GM18507 (cell line): ENCODE measurements at places on chromosomes 6 and 20.

DNA sequence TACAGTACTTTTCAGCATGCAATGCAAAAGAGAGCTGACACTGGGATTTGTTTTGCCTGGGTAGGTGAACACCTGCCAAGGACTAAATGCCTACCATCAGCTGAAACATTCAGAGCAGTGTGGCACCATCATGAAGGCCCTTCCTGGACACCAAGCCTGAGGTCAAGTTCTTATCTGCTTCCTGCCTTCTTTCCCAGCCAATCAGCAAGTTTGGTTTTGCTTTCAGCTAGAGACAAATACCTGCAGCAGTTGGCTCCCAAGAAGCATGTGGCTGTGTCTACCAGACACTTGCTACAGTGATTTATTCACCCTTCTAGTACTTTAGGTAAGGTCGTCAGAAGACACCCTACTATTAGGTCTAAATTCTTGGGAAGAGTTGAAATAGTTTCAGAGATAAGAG lies 112.8 kb downstream of the TBX18 start:
- no peak for DNase-seq

DNA sequence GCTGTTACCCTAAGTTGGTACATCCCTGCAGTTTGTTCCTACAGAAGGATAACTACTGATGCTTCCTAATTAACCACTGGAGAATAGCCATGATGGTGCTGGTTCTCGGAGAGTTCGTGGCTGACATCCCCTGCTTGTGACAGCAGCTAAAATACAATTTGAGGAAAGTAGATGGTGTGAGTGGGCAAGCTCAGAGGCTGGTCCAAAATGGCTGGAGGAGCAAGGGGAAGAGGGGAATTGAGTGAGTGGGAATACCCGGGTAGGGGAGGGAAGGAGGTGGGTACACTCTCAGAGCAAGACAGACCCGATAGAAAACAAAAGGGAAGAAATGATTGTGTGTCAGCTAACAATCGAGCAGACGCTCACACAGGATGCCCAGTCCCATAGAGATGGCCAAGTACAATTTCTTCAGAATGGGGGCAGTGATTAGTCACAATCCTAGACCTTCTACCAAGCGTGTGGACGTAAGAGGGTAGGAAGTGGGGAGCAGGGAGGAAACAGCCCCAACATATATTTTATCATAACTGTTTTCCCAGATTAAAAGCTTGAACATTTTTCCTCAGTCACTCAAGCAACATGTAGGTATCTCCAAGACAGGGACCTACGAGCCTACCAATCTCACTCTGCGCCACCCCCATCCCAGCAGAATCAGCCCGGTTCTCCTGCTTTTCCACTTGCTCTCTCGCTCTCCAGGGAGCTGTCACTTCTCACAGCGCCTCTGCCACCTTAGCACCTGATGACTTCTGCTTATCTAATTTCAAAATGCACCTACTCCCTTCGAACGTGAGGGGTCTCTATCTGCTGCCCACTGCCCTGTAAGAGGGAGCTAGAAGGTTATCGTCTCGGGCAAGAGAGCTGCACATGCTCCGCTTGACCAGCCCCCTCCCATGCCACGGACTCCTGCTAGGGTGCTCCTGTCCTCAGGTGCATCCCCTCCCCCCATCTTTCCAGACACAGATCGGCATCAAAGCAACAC lies 26.2 kb downstream of the RIPOR2 start:
- DNase-seq: no peak

DNA sequence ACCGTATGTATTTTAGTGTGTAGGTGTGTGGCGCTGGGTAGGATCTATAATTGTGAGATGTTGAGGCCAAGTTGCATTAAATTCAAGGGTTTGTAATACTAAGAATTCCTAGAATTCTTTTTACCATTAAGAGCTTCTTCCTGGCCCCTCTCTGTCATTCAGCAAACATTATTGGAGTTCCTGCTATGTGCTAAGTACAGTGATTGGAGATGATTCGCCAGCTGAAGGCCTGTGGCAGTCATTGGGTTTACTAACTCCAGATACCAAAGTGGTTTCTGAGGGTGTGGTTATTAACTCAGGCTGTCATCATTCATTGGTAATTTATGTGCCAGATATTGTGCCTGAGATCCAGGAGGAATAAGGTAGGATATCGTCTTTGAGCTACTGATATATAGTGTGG lies 167.1 kb downstream of the LAMA2 start:
- no peak for DNase-seq

DNA sequence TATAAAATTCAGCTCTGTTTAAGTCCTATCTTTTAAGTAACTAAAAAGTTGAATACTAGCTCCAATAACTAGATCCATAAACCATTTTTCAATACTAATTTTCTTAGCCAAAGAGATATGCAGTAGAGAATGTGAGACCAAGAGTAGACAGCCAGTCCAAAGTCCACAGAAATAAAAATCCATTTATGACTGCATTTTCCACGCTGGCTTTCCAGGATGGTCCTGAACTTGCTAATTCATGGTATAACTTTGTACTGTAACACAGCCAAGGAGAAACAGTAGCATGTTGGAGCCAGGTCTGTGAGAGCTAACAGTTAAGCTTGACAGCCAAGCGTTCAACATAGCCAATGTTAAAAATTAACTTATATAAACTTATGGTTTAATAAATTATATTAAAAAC lies 156.2 kb downstream of the GMPR start:
- DNase-seq: no peak

DNA sequence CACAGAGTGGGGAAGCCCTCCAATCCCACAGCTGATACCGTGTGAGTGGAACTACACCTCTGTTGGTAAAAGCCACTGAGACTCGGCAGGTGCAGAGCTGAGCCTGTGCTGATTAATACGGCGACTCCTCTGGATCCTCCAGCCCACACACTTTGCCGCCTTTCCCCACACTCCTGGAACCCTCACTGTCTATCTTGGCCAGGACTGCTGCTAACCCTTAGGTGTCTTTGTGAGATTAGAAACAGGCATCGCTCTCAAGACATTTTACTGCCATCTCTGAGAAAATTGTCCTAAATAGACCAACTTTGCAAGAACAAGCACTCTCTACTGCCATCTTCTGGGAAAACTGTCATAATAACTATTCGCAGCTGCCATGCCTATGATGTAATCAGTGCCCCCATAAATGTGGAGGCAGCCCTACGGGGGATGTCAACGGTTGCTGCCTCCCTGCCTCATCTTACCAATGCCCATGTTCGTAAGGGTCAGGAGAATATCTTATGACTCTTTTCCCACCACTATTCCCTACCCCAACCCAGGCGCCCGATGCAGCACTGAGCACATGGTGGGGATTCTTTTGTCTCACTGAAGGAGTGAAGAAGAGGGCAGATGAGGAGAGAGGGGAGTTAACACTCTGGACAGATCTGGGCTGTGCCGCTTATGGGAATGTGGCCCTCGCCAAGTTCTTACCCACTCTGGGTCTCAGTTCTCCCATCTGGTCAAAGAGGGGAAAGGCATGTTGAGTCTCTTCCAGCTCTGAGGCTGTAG lies 26.1 kb upstream of the KCNB1 start:
- no peak for DNase-seq

GRCh38 chr6:135182071-135183001 lies 1.2 kb downstream of the MYB start:
- DNase-seq: no peak

- DNase-seq: no peak
Observed at GRCh38 chr6:134750669-134751068, 199.2 kb downstream of the ALDH8A1 start.

- no peak for DNase-seq
Observed at GRCh38 chr20:51525241-51526105, 17.0 kb downstream of the NFATC2 start.

DNA sequence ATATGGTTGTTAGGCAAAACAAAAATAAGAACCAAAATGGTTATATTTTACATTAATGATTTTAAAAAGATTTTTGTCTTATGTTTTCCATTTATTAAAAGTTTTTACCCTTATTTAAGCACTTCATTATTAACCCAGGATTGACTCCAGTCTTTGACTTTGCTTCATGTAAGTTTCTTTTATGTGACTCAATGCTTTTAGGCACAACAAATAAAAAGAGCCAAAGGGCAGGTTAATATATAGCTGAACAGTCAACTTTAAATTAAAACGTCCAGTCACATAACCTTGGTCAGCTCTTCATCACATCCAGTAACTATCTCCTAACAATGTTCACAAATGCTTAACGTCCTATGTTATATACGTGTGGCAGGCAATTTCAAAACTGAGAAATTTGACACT lies 32.7 kb downstream of the COL21A1 start:
- no peak for DNase-seq

DNA sequence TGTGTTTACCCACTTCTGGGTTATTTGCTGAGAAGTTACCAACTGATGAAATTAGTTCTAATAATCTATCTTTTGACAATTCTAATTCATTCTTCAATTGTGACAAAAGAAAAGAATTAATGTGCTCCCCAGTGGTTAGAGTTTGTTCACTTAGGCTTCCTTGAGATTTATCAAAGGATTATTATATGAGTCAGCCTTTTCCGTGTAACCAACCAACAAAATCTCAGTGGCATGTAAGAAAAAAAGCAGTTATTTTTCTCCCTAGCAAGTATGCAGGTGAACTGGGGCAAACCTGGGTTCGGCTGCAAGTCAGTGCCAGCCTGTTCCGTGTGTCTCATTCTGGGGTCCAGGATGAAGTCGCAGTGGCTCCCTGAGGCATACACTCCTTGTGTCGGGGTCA lies 28.8 kb upstream of the HIVEP1 start:
- no peak for DNase-seq

GRCh38 chr6:46276576-46277142 lies 105.9 kb upstream of the ENPP5 start:
- no peak for DNase-seq

DNA sequence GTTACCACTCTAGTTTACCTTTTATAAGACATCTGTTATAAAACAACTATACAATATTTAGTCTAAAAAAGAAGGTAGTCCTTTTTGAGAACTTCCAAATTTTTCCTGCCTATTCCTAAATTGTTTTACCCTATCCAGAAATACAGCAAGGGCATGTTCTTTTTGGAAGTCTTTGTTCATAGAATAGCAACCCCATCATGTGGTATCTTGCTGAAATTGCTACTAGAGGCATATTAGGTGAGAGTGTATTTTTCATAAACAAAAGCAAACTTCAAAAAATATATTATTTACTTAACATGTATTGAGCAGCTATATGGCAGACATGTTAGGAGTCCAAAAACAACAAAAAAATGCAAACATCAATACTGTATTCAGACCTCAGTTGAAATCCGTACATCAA lies 371.8 kb upstream of the NRSN1 start:
- no peak for DNase-seq

GRCh38 chr6:97067045-97067444 lies 142.5 kb downstream of the KLHL32 start:
- no peak for DNase-seq

DNA sequence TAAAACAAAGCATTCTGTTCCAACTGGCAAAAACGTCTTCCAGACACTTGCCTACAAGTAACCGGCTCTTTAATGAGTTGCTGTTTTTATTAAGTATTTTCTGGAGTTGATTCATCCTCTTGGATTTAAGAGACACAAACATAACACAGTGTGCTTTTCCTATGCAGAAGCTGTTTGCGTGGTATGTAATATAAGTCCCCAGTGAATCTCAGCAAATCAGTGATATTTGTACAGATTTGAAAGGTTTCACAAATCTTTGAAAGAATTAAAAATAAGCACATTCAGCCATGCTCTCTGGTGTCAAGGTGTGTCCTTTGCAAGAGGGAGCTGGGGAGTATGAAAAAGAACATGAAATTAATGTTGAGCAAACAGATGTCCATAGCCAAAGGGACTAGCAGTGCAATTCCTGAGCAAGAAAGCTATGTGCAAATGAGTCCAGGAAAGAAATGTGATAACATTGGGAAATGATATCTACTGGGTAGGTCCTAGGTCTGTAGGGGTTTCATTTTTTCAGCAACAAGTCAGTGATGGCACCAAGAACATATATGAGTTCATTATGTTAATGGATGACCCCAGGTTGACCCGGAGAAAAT lies 170.1 kb upstream of the PHACTR1 start:
- DNase-seq: no peak

GRCh38 chr6:21022343-21023107 lies 488.3 kb downstream of the CDKAL1 start:
- DNase-seq: peak; percentile 15

- no peak for DNase-seq
Observed at GRCh38 chr6:71886184-71887005, at the start of gene RIMS1. Gene RIMS1 (plus strand): TSS chr6:71886550. CDS start chr6:71887024, 474 bp downstream.

GRCh38 chr6:33426590-33427511 lies 7.0 kb downstream of the SYNGAP1 start:
- no peak for DNase-seq

- no peak for DNase-seq
Observed at GRCh38 chr6:106764353-106764980, 135.1 kb downstream of the QRSL1 start.

- no peak for DNase-seq
Observed at GRCh38 chr6:149218471-149218870, 99.0 kb upstream of the TAB2 start.

- no peak for DNase-seq
Observed at GRCh38 chr6:35491558-35492257, 5.2 kb downstream of the TEAD3 start.

GRCh38 chr6:107061125-107062020 lies 33.4 kb downstream of the MTRES1 start:
- DNase-seq: no peak

DNA sequence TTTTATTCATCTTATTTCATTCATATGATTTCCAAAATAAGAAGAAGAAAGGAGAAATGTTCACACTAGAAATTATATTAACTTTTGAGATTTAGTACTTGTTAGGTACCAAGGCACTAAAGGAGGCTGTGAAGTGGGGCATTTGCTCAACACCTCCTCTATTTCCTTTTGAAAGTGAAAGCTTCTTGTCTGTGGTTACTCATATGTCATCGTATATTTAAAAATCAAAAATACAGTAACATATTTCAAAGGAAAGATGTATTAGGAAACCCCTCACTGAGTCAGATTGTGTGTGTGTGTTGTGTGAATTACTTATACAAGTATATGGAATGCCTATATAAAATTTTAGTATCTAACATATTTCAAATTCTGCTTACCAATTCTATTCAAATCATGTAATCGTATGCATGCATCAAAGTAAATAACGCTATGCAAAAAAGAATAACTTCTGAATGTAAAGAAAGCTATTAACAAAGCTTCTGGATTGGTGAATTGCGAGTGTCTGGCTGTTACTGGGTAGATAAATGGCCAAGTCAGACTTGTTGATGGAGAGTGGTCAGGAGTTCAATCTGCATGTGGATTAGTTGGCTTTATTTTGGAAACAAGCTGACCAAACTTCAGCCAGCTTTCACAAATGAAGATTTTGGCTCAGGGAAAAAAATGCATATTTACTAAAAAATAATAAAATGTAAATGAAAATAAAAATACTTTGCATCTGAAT lies 70.9 kb downstream of the PACRG start:
- no peak for DNase-seq

DNA sequence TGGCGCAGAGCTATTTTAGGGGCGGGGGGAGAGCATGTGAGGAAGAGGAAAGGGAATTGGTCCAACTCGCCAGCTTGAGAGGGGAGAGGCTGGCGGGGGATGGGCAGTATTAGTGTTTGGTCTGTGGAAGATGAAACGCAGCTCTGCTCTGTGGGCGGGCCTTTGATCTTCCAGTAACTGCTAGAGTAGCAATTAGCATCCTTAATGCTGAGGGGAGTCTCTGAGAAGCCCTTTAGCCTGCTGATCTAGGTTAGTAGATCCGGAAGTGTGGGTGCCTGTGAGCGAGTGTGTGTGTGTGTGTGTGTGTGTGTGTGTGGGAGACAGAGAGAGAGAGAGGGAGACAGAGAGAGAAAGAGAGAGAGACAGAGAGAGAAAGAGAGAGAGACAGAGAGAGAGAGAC lies 117.2 kb upstream of the BACH2 start:
- no peak for DNase-seq

- DNase-seq: no peak
Observed at GRCh38 chr6:85751374-85752055, 108.8 kb upstream of the SYNCRIP start.
